ENCODE measurements at places on chromosomes 6 and 20.

DNA sequence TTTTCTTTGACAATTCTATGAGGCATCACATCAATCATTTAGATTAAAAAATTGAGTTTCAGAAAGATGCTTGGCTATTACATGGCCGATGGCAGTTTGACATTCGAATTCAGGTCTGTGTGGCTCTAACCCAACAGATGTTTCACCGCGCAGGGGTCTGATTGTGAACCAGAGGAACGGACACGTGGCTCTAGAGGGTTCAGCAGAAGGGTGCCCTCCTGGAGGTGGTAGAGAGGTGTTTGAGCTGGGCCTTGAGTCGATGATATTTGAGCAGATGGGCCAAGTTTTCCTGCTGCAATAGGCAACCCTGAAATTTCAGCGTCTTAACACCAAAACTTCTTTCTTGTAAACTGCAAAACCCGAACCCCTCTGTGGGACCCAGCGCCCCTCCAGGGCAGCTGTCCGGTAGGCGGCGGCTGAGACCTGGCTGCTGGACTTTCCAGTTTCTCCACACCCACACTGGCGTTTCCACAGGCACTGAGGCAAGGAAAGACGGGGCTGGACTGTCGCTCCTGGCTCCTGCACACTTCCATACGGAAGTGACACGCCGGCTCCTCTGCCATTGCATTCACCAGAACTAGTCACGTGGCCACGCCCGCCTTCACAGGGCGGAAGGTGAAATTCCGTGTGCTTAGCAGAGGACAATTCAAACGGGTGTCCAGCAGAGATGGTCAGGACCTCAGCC is 11.3 kb upstream of the AFDN start:
- DNase-seq: no peak

DNA sequence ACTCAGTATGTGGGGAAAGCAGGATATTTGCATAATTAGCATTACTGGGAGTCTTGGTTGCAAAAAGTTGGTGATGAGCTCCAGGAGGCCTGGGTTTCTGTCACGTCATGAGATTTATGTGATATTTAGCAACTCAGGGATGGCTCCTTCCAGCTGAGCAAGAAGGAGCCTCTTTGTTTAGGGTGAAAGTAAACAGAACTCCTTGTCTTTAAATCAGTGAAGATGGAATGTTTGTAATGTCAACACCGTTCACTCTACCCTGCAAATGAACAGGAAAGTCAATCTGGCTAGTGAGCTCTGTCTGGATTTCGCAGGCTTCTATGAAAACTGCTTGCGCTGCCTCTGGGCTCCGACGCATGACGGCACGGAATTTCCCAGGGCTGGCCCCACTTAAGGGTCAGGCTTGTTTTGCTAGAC is 86.9 kb downstream of the PXDC1 start:
- DNase-seq: no peak

GRCh38 chr20:16423311-16424212 is 149.7 kb downstream of the KIF16B start:
- DNase-seq: no peak

DNA sequence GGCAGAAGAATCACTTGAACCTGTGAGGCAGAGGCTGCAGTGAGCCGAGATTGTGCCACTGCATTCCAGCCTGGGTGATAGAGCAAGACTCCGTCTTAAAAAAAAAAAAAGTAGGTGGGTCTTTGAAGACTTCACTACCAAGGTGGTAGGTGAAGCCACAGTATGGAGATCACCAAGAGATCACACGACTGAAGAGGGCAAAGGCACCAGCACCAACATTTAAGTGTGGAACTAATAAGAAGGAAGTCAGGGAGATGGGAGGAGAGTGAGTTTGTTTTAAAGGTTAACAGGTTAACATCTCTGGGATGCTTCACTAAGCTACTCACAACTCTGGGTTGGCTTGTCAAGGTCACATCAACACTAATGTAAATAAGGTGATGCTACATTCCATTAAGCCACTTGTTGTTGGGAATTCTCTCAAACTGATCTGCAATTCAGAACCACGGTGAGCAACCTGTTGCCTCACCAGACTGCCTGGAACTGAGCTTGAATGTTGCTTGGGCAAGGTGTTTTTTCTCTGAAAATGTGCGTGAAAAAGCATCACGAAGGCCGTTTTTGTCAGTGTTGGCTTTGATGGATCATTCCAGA is 48.7 kb downstream of the KCTD20 start:
- no peak for DNase-seq

GRCh38 chr6:674406-674805 is 17.5 kb upstream of the HUS1B start:
- DNase-seq: no peak

GRCh38 chr6:153580776-153581175 is 449.7 kb upstream of the RGS17 start:
- no peak for DNase-seq

GRCh38 chr6:111061508-111061907 is 25.8 kb upstream of the SLC16A10 start:
- no peak for DNase-seq
